ENCODE measurements at places on chromosomes 16 and 17.

- DNase-seq = no peak
Measured at GRCh38 chr17:7688808-7689316, 585 bp downstream of the WRAP53 start.

DNA sequence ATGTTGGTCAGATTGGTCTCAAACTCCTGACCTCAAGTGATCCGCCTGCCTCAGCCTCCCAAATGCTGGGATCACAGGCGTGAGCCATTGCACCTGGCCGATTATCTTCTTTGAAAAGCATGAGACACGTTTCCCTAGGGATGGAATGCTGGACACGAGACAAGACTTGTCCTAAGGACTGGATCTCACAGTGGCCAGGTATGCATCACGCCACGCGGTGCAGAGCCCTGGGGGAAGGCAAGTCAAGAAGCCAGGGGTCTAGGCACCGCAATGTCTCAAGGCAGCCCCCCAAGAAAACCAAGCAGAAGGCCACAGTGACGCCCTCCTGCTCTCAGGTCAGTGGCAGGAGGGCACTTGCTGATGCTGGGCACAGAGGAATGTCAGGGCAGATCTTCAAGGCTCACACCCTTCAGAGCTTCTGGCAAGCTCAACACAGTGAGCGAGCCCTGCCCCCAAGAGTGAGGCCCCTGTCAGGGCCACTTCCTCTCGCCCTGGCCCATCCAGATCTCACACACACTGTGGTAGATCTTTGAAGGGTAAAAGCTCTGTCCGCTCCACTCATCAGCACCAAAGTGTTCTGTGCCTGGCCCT lies 134.7 kb downstream of the ZNF778 start:
- DNase-seq = no peak

- DNase-seq = peak; percentile 79
Measured at GRCh38 chr17:8994319-8994718, 27.0 kb upstream of the NTN1 start.

DNA sequence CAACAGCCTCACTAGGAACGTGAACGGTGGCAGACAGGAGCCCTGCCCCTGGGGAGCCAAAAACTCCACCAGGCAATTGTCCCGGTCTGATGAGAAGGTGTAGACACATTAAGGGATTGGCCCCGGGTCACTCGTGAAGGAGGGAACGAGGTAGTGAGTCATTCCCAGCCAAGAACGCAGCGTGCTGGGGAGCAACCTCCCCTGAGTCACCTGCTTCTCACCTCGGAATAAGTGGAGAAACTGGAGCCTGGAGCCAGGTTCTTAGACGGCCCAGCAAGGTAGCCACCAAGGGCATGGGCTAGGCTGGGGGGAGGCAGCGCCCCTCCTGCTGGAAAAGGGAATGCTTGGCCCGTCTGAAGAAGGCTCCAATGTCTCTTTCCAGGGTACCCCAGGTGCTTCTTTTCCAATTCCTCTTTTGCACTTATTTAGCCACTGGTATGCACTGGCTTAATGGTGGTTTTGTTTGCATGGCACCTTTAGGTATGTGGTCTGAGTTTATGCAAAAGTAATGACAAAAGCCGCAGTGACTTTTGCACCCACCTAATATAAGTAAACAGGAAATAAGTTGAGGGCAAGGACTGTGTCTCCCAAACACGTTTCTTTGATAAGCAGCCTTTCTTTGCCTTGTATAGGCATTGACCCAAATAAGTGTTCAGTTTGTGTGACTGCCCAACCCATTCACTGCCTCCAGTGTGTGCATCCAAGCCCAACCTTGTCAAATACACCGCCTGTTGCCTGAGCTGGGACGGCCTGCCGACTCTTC lies 1.8 kb upstream of the HELZ start:
- no peak for DNase-seq

GRCh38 chr16:58931436-58931835 lies 197.3 kb upstream of the GOT2 start:
- no peak for DNase-seq

DNA sequence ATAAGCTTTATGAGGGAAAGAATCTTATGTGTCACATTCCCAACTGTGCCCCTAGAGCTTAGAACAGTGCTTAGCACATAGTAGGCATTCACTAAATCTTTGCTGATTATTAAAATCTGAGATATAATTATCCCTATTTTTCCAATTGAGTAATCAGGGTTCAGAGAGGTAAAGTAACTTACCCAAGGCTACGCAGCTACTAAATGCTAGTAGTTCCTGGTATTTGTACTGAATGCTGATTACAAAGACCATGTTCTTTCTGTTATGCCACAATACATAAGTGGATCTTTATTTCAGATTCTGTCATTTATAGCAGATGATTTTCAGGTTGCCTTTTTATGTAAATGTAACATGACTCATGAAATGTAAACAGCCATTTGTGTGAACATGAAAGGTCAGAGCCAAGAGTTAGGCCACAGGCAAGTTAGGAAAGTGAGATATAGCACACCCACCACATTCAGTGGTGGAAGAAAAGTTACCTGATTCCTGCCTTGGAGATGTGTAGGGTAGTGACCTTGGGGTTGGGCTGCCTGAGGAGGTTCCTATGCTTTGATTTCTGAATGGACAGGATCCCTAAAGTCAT lies 77.2 kb downstream of the FTO start:
- DNase-seq = no peak

GRCh38 chr17:39187152-39187830 lies 10.2 kb downstream of the CACNB1 start:
- no peak for DNase-seq

- no peak for DNase-seq
Measured at GRCh38 chr16:83554096-83554495, 253.7 kb upstream of the HSBP1 start.

DNA sequence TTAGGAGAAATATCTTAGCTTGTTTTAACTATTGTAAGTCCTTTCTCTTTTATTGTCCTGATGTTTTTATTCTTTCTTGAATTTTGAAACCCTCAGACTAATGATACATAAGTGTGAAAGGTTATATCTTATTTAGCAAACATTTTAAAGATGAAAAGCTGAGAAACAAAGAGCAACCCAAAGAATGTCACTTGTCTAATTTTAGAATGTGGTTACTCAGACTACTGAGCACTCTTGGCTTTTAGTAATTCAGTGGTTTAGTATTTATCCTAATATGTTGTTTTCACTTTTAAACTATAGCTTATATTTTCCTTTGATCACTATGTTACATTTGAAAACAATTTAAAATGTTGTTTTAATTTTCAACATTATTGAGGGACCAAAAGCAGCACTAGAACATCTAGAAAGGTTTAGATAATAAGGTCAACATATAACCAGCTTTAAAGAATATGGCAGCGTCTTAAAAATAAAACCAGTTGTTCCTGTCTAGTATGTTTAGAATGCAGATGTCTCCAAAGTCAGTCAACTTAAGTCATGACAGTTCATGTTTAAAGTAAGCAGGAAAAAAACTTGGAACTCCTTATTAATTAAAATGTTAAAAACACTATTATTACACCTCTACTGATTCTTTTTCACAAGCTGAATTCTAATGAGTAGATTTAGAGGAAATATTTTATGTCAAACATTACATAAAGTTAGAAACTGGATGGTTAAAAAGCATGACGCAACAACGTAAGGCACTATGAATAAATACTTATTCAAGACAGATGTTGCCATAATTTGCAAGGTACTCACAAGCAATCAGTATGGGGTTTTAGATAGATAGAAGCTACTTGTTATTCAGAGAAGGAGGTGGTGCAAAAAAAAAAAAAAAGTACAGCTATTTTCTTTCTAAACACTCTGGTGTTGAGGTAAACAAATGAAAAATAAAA lies 2.4 kb downstream of the MBTD1 start:
- DNase-seq = no peak

DNA sequence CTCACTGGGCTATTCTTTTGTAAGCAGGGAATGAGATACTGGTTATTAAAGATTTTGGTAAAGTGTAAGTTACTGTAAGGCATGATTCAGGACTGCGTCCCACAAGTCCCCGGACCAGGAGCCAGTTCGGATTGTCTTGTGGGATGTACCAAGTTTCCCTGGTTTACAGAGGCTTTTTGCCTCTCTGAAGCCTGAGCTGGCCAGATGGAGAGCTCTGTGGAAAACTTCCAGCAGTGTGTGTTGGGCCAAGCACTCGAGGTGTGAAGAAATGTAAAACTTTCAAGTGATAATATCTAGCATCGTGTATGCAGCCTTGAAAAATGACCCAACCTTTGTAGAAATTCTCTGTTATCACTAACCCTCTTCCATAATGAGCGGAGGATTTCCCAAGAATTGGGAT lies 2.4 kb downstream of the EPN2 start:
- DNase-seq = no peak

DNA sequence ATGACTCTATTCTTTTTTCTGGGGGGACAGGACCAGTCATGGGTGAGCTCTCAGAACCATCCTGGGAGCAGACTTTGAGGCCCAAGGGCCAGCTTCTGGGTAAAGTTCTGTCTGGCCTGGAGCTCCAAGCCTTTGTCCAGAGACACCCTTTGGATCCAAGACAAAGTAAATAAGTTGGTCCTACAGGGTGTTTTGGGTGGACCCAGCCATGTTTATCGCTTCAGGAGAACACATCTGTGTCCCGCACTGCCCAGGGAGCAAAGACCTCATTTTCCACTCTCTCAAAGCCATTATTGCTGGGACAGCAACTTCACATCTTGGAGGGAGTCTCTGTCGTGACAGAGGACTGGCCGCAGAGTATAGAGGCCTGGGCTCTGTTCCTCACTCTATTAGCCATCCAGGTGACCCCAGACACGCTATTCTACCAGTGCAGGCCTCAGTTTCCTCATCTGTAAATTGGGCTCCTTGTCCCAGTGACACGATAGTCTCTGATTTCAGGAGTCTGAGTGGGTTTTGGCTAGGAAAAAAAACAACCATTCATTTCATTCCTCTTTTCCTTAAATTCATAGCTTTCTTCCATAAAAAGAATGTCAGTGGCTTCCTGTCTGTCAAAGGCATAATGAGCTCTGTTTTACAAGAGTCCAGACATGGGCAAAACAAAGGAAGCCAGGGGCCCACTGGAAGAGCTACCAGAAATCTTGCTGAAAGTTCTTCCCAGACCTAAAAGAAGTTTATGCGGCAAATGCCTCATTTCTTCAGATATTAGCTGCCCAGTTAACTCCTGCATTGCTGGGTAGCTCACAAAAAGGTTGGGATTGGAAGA lies 62.4 kb downstream of the PECAM1 start:
- no peak for DNase-seq

DNA sequence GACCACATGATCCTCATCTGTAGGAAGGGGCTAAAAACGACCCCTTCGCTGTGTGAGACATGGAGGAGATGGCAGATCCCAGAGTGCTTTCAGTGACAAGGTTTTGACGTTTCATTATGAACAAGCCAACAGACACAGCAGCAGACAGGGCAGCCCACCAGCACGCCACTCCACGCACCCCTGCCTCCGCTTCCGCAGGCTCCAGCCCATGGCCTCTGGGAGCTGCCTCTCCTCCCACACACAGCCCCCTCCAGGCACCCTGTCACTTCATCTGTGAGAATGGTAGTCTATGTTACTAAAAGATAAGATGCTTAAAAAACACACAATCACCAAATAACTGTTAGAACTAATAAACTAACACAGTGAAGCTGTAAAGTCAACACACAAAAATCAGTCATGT lies 12.3 kb upstream of the ADCY7 start:
- DNase-seq = no peak

GRCh38 chr16:65838001-65838400 lies 528.5 kb upstream of the CDH5 start:
- DNase-seq = no peak

DNA sequence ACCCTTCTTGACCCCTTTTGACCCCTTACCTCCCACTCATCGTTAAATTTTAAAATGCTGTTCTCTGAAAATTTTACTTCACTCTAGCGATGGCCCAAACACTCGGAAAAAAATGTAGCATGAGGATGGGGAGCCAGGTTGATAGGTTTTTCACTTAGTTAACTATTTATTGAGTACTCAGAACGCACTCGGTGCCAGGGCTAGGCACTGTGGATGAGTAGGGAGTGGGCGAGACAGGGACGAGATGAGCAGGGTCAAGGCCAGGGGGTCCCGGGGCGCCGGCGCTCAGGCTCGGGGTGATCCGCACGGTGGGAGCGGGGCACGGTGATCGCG lies 392 bp downstream of the ZSCAN32 start:
- no peak for DNase-seq

- no peak for DNase-seq
Measured at GRCh38 chr16:89555780-89556179, 4.7 kb upstream of the RPL13 start.

DNA sequence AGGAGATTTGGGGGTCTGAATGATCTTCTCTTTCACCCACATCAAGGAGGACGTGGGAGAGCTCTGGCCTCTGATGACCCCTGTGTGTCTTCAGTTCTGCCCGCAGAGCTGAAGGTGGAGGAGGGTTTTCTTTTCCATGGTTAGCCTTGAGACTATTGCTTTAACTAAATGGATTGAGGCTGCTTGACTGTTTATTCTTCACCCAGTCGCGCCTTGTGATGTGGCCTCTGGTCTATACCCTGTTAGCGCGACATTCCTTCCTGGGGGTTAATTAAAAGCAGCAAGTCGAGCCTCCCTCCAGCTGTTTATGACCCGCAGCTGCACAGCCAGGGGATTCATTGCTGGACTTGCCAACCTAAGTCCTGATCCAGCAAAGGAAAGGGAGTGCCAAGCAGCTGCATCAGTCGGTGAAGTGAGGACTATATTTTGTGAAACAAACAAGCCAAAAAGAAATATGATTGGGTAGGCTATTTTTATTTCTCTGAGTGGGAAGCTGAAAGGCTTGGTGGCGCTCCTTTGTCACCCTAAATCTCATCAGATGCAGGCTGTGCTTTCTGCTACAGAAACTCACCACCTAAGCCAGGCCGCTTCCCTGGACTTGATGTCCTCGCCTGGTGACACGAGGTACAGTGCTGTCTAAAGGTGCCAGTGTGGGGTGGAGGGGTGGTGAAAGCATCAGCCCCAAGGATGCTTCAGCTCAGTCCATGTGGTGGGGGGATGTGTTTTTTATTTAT lies 11.0 kb upstream of the SEC14L1 start:
- no peak for DNase-seq

- DNase-seq = no peak
Measured at GRCh38 chr16:89700649-89701424, 668 bp downstream of the SPATA2L start.

DNA sequence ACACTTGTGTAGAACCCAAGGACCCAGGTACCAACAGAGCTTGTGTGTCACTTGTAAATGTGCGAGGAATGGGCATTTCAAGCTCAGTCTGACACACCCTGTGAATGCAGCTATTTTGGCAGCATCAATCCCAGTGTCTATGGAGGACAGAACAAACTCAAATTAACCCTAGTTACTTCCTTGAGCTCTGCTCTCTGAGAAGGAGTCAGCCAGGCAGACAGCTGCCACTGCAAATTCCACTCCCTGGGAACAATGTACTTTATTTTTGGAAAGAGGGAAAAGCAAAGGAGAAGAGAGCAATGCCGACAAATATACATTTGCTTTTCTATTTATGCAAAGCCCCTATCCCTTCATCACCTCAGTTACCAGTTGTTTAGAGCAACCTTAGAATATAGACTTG lies 48.4 kb upstream of the NOG start:
- DNase-seq = no peak

DNA sequence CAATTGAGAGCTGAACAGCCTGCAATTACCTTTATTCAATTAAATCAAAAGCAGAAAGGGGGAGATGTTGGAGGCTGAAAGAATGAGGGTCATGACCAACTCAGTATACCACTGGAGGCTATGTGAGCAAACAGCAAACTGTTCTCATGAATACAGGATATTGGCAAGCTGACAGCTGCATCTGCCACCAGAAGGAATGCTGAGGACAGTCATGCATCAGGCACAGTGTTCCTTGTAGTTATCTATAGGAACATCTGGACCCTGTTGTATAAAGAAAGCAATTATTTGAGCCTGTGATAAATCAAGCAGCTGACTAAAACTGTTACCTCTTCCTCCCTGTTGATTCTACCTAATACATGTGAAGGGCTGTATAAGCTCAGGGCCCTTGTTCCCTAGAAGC lies 2064.6 kb downstream of the TP53TG3F start:
- no peak for DNase-seq

GRCh38 chr16:51049276-51049675 lies 101.8 kb downstream of the SALL1 start:
- DNase-seq = no peak
